Activated CD4-positive, alpha-beta T cell treated with anti-CD3 and anti-CD28 coated beads, Interleukin-2, amount 50 U/mL, for 24 hours (primary cell): ENCODE measurements at places on chromosomes 5 and 9.

- no peak for DNase-seq
These were observed 16.2 kb upstream of the TCOF1 start for GRCh38 chr5:150341331-150341730.

- DNase-seq = no peak
These were observed 3.2 kb downstream of the IRX2 start for GRCh38 chr5:2748179-2748860.

- DNase-seq = no peak
These were observed 96.1 kb downstream of the CYFIP2 start for GRCh38 chr5:157362012-157362411.

DNA sequence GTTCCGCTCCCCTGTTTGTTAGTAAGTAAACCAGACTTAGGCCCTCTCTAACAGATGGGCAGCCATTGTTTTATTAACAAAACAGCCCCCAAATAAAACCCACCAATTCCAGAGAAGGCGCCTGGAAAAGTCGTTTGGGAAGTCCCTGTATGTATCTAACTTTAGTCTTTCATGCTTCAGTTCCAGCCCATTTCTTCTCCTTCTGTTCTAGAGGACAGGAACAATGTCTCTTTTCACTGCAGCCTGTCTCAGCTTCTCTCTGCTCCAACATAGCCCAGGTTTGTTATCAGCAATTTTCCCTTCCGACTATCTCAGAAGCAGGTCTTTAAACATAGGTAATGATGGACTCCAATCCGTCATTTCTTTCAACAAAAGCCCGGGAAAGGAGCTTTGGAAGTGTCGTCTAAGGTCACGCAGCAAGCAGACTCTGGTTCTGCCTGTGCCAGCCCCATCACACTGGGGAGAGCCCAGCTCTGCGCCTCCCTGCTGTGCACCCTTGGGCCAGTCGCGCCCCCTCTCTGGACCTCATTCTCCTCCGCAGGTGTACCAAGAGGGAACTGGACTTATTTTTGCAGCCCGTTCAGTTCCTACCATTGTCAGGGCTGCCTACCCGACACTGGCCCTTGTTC, 9.6 kb upstream of the AKNA start:
- DNase-seq = no peak

- DNase-seq = no peak
These were observed 18.7 kb downstream of the RASGRF2 start for GRCh38 chr5:80978772-80979317.

GRCh38 chr5:139524940-139525585, 36.1 kb upstream of the UBE2D2 start:
- no peak for DNase-seq

DNA sequence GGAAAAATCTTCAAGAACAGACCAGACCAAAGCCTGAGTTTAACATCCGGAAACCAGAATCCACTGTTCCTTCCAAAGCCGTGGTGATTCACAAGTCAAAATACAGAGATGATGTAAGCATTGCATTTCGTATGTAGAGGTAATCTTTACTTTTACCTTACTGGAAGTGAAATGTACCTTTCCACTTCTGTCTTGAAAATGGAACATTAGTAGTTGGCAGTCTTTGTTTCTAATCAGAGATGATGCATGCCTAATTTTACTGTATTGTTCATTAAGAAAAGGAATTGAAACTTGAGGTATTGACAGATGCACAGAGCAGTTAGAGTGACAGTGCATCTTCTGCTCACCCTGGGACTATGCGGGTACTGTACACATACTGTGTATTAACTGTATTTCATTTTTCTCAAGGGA, 34.6 kb downstream of the HABP4 start:
- DNase-seq = no peak
